ENCODE measurements at places on chromosomes 2 and 18.

DNA sequence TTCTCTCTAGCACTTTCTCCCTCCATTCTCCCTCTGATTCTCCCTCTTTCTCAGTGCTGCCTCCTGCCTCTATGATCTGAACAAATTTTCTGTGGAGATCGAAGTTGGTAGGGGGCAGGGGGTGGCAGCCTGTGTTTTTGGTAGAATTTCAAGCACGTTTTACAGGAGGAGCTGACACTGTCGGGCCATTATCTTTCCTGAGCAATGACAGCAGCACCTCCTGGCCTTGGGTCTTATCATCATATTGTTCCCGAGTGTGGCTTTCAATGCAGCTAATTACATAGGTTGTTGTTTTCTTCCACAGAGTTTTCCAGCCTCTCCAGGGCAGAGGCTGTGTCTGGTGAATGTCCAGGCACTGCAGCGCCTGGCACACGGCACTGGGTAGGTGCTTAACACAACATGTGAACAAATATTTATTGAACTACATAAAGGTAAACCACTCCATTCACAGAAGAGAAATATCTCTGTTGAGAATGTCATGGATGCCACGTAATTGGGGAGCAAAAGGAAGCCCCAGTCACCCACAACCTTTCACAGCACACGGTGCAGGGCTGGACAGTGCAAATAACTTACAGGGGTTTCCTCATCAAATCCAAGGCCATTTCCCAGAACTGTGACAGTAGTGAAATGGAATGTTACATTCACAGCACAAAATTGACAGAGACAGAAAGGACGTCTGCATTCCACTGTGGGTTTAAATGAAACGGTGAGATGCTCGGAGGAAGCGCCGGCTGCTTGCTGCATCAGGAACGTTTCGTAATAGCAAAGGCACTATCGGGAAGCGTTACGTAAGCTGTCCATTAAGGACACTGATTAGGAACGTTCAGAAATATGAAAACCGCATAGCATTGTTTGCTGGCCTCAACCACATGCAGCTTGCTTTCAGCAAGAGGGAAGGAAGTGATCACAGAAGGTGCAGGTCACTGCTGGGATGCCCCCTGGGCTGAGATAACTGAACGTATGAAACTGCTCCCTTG is 6.5 kb upstream of the KCNG2 start:
- no peak for DNase-seq

- DNase-seq, result no peak
Observed at GRCh38 chr2:68900496-68901198, 29.4 kb upstream of the BMP10 start.

DNA sequence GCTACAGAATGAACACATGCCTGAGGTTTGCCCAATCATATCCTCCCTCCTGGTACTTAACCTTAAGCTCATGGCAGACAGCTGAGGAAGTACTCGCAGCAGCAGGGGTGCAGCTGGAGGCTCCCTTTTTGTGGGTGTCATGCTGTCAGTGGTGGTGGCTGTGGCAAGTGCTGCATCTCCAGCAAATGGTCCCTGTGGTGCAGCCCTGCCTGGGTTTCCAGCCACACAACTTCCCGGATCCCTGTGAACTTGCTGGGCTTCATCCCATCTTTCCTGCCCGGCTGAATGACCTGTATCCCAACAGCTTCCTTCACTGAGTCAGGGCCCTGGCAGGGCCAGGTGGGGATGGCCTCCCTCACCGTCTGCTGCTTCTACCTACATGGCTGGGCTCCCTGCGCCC is 5.0 kb downstream of the TMEM185B start:
- DNase-seq, result no peak

DNA sequence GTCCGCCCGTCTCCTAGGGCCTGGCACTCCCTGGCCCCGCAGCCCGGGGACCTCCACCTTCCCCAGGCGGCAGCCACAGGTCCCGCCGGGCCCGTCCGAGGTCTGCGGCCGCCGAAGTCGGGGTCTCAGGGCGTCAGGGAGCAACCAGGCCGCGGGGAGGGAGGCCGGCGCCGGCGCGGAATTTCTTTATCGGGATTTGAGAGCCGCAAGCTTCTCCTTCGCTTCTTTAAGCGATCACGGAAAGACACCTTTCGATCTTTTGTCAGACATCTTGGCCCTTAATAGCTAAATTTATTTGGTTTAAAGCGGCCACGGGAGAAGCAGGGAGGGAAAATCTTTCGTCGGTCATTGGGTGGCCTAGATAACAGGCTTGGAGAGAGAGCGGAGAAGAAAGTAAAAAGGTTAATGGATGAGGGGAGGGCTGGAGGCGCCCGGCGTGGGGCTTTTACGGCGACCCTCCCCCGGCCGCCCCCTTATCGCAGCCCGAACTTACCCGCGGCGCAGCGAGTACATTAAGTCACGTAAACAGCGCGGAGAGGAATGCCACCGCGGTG is 4.3 kb upstream of the GATA6 start:
- no peak for DNase-seq

DNA sequence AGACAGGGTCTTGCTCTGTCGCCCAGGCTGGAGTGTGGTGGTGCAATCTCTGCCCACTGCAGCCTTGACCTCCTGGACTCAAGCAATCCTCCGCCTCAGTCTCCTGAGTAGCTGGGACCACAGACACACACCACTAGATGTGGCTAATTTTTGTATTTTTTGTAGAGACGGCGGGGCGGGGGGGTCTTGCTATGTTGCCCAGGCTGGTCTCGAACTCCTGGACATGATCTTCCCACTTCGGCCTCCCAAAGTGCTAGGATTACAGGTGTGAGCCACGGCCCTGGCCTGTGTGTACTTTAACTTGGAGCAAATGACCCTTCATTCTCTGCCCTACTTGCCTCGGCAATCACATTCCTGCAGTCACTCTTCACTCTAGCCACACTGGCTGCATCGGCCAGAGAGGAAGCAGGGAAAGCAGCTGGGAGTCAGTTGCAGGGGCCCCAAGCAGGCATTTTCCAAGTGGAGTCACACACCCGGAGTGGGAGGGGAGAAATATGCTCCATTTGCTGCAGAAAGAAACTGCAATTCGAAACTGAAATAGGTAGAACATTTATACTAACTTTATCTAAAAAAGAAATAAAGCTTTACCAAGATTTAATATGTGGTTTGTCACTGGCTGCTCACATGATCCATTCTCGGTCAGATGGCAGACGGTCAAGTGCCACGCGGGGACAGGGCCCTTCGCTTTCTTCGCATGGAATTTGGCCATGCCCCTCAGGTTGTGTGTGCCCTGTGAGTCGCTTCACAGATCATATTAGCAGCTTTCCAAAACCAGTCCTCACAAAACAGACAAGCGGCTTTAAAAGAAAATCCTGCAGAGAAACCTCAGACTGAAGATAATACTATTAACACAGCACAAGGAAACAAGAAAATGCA is 37.1 kb downstream of the FAM161A start:
- no peak for DNase-seq

DNA sequence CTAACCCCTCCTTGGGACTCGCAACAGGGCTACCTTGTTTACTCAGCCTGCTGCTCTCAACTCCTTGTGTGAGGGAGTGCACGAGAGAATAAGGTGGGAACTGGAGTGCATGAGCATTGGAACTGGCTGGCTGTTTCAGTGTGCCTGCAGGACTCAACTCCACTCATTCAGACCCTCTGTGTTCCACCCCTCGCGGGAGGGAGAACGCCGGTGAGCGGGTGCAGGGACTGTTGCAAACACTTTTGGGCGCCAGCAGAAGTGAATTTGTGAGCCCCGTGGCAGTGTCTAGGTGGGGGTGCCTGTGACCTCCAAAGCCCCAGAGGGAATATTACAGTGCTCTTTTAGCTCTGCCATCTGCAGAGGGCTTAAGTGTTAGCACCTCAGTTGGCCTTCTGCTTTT is 1978.3 kb upstream of the PIK3C3 start:
- DNase-seq, result no peak

- no peak for DNase-seq
Observed at GRCh38 chr18:40017021-40017420, 1938.0 kb upstream of the PIK3C3 start.

DNA sequence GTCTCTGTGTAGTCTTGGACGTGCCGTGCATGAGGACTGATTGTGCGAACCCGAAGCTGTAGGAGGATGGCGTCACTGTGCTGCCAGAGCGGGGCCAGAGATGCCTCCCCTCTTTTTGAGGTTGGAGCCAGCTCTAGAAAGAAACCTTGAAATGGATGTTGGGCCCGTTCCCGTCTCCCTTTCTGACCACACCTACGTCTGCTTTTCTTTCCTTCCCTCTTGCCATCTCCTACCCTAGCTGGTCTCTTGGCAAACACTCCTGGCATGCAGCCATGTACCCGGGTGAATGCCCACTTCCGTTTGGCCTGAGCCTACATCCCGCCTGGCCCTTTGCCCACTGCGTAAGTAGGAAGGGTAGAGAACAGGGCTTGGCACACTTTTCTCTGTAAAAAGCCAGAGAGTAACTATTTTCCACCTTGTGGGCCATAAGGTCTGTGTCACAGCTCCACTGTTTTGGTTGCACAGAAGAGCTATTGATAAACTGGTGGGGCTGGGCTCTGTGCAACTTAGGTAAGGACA is 37.4 kb downstream of the SH3BP4 start:
- no peak for DNase-seq

- DNase-seq, result peak; percentile 11
Observed at GRCh38 chr2:185291035-185291647, 447.5 kb upstream of the FSIP2 start.

- DNase-seq, result no peak
Observed at GRCh38 chr2:24048769-24049484, 614 bp upstream of the FKBP1B start.

GRCh38 chr18:2316082-2316750 is 255.1 kb downstream of the METTL4 start:
- no peak for DNase-seq

DNA sequence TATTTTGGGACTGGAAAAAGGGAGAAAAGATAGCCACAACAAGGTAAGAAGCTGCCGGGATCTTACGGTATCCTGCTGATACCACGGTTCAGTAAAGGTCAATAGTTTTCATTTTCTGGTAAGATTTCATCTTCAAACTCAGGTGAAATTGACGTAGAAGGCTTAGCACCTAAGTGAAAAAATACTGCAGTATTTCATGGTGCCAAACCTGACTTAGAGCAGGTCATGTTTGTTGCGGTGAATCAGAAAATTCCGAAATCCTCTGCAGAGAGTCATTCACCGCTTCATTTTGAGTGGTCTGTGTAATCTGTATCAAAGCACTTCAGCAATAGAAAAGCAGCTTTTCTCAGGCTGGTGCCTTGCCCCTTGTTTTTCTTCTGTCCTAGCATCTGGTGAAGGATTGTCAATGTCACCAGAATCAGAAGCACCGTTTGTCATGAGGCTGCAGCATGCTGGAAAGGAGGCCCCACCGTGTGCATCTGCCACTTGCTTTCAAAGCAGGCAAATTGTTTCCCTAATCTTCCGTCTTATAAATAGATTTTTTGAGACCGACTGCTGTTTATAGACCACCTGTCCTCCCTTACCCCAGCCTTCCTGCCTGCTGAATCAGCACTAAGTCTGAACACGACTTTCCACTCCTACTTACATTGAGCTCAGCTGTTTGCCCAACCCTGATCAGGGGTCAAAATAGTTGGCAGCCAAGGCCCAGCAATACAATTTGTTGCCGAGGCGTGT is 156.3 kb downstream of the EML6 start:
- no peak for DNase-seq

DNA sequence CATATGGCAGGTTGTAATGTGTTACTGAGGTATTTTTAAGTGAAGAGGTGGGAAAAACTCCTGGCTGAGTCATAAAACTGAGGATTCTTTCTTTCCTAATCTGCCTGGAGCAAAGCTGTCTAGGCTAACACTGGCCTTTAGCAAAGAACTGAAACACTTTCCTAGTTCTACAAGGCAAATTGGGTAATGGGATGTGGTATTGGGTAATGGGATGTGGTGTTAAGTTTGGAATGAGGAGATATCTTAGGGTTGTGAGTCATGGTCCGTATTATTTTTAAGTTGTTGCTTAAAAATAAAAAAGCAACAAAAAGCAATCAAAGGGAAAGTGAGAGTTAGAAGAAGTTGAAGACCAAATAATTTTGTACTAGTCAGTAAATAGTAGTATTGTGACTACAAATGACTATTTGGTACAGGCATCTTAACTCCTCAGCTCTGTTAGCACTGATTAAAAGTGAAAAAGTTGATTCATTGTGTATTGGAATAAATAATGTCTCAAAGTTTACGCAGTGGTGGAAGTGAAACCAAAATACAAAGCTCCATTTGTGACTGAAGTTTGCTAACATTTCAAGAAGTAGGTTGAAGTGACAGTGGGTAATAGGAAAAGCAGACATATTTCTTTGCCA is 216.8 kb downstream of the CAMKMT start:
- no peak for DNase-seq

DNA sequence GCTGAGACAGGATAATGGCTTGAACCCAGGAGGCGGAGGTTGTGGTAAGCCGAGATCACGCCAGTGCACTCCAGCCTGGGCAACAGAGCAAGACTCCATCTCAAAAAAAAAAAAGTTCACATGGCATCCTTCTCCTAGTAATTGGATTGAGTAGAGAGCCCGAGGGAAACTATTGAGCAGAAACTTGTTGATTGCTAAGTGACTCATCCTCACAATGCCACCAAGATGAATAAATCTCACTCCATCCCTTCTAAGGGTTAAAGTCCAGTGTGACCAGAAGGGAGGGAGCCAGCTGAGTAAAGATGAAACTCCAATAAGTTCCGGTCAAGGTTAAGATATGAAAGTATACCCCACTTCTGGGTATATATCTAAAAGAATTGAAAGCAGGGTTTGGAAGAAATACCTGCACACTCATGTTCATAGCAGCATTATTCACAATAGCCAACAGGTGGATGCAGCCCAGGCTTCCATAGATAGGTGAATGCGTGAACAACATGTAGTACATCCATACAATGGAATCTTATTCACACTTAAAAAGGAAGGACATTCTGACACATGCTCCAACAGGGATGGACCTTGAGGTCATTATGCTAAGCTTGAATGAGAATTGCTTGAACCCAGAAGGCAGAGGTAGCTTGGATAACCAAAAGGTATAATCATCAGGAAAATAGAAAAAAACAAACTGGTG is 13.0 kb upstream of the FHL2 start:
- DNase-seq, result no peak

DNA sequence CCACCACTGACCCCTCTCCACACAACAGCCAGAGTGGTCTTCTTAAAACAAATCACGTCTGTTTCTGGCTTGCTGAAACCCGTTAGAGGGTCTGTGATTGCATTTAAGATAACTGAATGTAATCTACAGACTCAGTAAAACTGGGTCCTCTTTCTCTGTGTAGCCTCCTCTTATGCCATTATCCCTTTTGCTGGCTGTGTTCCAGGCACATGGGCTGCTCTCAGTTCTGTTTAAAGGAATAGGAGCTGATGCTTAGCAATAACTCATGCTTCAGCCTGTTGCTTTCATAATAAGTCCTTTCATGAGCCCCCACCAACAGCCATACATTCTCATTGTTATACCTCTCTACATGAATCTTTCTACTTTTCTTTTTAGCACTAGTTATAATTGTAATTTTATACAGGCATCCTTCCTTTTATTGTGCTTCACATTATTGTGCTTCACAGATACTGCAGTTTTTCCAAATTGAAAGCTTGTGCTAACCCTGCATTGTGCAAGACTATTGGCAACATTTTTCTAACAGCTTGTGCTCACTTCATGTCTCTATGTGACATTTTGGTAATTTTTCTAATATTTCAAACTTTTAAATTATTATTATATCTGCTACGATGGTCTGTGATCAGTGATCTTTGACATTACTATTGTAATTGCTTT is 782.6 kb downstream of the MBD2 start:
- no peak for DNase-seq
